ENCODE measurements at places on chromosomes 3 and 15.

GRCh38 chr3:186782542-186783057 is 777 bp upstream of the EIF4A2 start:
- no peak for DNase-seq

GRCh38 chr3:3799173-3800079 is at the start of gene LRRN1:
Gene LRRN1, plus strand, starts transcription at chr3:3799431. Its CDS starts 45,211 bp downstream, at chr3:3844642.
- no peak for DNase-seq

DNA sequence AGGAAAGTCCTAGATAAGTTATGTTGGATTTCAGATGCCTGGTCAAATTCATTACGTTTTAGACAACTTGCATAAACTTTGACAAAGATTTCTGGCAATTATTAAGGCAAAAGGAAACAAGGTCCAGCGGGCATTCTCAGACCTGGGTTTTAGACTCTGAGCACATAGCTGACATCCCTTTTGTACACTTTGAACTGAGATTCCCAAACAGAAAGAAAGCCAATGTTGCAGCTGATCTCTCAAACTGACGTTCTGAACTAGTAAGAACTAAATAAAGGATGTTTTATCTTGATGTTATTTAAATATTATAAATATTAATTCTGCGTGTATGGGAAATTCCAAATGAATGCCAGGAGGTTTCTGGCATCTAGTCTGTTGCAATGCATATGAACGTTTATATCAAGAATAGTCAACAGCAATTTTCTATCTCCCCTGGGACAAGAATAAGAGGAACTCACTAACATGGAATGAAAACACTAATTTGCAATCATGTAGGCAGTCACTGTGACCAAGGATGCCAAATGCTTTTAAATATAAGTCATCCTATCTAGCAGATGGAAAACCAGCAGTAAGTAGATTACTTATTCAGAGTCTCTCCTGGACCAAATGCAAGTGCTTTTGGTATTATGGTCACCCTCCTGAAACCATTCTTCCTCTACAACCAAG is 202.1 kb downstream of the GREM1 start:
- no peak for DNase-seq

GRCh38 chr3:42872718-42873117 is 3.0 kb downstream of the CYP8B1 start:
- DNase-seq: no peak

GRCh38 chr15:82111918-82112317 is 66.1 kb upstream of the MEX3B start:
- DNase-seq: no peak

GRCh38 chr3:14319654-14320182 is 82.7 kb upstream of the SLC6A6 start:
- no peak for DNase-seq

DNA sequence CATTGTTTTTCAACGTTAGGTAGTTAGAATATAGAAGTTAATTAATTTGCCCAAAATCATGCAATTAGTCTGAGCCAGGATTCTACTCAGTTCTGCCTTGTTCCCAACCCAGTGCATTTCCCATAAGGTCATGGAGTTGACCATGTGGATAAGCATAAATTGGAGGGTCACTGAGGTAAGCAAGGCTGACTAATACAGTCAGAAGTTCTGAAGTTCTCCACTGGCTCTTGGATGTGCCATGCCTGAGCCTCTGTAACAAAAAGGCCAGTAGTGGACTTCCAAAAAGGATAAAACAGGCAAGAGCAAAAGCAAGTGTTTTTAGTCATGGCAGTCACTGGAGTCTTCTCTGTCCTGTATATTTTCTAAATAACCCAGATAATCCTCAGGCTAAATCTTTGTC is 124.4 kb upstream of the PHLDB2 start:
- DNase-seq: no peak

DNA sequence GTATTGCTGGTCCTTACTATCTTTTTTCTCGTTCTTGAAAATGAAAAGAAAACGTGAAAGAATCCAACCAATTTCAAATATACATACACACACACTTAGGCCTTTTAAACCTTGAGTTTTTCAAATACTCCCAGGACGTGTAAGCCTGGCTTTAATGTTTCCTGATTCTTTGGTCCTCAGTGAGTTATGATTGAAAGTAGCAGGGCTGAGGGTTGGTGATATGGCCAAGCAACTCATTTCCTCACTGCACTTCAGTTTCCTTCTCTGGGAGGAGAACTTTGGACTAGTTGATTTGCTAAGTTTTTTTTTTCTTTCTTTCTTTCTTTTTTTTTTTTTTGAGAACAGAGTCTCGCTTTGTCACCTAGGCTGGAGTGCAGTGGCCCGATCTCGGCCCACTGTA is 34.6 kb downstream of the CHD2 start:
- DNase-seq: no peak

GRCh38 chr3:136819392-136819730 is 435 bp downstream of the SLC35G2 start:
- DNase-seq: no peak

DNA sequence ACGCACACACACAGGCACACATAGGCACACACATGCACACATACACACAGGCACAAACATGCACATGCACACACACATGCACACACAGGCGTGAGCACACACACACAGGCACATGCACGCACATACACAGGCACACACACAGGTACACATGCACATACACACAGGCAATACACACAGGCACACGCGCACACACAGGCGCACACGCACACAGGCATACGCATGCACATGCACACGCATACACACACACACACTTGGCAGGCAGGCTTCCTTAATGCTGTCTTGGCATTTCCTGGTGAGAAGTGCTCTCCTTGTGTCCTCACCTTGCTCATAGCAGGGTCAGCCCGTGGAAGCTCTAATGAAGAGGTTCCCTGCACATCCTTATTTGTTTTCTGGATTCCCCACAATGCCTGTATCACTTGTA is 8.4 kb upstream of the SLCO2A1 start:
- no peak for DNase-seq

- DNase-seq: no peak
Observed at GRCh38 chr15:40500568-40501330, 30.0 kb downstream of the CHST14 start.

GRCh38 chr3:129485721-129486663 is 42.4 kb upstream of the RHO start:
- DNase-seq: no peak

- no peak for DNase-seq
Observed at GRCh38 chr15:89496155-89497098, at the start of gene RHCG. Gene RHCG, minus strand, starts transcription at chr15:89496583. Its CDS starts 39 bp downstream, at chr15:89496544.

DNA sequence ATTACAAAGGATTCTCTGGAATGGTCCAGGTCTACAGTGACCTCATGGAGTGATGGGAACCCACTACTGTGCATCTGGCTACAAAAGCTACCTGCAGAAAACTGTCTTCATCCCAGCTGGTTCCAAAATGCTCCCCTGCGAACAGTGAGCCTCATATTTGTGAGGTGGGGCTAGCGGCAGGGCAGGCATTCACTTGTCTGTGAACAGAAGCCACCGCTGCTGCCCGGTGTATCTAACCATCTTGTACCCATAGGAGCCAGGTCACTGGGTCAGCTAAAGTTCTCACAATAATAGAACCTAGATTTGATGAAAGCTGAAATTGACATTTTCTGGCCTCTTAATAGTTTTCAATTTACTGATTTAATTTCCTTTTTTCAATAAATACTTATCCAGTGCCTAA is 150.7 kb downstream of the KLF13 start:
- no peak for DNase-seq

GRCh38 chr15:32838820-32839219 is 121.0 kb downstream of the GREM1 start:
- DNase-seq: no peak

- DNase-seq: no peak
Observed at GRCh38 chr3:39088456-39088855, 19.0 kb downstream of the GORASP1 start.

DNA sequence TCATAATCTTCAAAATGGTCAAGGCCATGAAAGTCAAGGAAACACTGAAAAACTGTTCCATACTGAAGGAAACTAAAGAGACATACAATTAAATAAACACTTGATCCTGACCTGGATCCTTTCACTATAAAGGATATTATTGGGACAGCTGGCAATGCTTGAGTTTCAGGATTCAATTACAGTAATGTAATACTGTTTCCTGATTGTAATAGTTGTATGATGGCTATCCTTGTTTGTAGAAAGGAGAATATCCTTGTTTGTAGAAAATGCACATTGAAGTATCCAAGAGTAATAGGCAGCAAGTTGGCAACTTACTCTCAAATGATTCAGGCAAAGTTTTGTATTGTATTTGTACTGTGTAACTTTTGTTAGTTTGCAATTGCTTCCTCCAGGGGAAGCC is 4.6 kb downstream of the CIDEC start:
- no peak for DNase-seq

DNA sequence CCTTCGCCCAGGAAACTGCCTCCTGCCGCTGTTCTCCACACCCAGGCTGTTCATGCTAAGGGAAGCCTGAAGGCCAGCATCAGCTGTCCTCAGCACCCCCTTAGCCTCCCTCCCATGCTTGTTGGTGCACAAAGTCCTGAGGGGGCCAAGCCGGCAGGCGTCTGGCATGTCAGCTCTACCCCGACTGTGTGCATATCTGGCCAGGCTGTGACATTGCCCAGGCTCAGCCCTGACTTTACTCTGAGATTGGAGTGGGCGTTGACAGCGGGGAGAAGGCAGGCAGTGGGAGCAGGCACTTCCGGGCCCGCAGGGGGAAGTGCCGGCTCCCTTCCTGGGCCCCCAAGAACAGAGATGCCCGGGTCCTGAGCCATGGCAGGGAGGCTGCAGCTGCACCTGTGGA is 492.2 kb downstream of the AGBL1 start:
- DNase-seq: no peak

GRCh38 chr3:124781476-124782376 is 51.5 kb downstream of the UMPS start:
- no peak for DNase-seq

GRCh38 chr15:41853831-41854230 is 15.2 kb downstream of the PLA2G4B start:
- no peak for DNase-seq

- DNase-seq: no peak
Observed at GRCh38 chr15:85744579-85744978, 50.1 kb downstream of the KLHL25 start.

GRCh38 chr3:141242377-141243092 is 10.9 kb downstream of the PXYLP1 start:
- no peak for DNase-seq

DNA sequence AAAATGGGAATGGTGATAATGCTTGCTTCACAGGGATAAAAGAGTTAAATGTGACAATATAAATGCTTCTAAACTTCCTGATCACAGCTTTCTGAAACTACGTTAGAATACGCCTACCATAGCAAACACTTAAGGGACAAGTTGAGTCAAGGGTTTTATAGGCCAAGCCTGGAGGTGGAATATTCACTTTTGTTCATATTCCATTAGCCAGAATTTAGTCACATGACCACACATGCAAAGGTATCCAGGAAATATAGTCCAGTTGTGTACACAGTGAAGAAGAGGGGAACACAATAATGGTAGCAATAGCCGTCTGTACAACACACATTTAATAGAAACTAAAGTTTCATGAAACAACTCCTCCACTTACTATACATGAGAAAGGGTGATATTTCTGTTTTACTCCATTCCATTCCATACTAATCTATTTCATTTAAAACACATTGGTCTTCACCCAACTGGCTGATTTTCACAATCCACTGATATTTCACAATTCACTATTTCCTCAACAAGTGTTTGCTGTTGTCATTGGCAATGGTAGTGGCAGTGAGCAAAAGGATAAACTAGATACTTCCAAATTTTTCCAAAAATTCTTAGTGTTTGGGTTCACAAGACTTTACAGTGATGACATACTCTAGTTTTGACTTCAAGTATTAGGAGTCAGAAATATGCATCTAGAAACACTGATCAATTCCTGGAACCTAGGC is 270.9 kb downstream of the ERC2 start:
- no peak for DNase-seq

DNA sequence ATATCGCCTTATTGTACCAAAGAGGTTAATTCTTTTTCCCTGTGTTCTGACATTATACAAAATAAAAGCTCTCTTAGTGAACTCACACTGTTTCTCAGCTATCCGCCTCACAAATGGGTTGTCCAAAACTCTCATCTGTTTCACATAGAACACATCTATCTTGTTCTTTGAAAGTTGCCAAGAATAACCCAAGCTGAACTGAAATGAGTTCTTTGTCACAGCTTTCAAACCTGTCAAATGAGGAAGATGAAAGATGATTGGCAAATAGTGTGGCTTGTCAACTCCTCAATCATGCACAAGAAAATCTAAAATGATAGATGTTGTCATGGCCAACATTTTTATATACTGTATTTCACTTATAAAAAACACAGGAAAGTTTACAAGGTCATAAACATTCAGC is 168.1 kb upstream of the OSTN start:
- no peak for DNase-seq

DNA sequence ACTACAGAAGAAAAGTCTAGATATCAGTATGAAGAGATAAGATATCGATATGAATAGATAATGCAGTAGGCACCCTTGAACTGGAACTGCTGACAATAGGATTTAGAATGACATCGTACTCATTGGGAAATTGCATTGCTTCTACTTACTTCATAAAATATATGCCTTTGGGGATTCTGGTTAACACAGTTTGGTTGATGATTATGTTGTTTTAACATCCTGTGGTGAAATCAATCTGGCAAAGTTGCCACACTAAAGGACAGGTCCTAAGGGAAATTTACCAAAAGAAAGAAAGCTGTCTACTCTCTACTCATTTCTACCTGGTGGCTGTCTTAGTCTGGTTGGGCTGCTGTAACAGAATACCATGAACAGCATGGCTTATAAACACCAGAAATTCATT is 417.4 kb upstream of the DPH6 start:
- no peak for DNase-seq

GRCh38 chr3:132283440-132283839 is 33.8 kb upstream of the ACP3 start:
- no peak for DNase-seq

GRCh38 chr3:46022909-46023785 is 4.1 kb downstream of the XCR1 start:
- DNase-seq: no peak

DNA sequence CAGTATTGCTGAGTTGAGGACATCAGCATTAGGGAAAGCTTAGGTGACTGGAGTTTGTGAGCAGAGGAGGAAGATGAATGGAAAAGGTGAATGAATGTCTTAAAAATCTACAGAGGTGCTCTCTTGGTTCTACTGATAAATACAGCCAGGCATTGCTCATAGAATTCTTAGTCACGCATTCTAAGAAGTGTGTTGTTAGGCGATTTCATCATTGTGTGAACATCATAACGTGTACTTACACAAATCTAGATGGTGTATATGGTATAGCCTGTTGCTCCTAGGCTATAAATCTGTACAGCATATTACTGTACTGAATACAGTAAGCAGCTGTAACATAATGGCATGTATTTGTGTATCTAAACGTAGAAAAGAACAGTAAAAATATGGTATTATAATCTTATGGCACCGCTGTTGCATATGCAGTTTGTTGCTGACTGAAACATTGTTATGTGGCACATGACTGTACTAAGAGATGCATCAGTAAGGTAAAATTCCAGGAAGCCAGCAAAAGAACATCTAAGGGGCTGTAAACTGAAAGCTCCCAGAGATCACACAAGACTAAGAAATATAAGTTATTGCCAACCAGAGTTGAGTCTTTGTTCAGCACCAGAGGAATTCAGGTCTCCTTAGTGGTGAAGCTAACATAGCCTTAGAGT is 42.9 kb upstream of the ASB14 start:
- DNase-seq: no peak

GRCh38 chr3:100463002-100463401 is 29.4 kb upstream of the TMEM45A start:
- DNase-seq: no peak
